ENCODE measurements at places on chromosomes 12 and 14. TPM values are rescaled to one million over a fixed set of nuclear protein-coding genes. Genes with fewer than 3 reads are reported as not detected.

The VPS29 gene
- polyA plus RNA-seq = 253 TPM

The FIGNL2 gene
- 0.76 TPM for polyA plus RNA-seq

The MIPOL1 gene
- polyA plus RNA-seq = 10.0 TPM

The C12orf54 gene
- not detected for polyA plus RNA-seq

The SLC48A1 gene
- 11.8 TPM for polyA plus RNA-seq

The IRAK4 gene
- polyA plus RNA-seq = 20.2 TPM

The CIDEB gene
- 105 TPM for polyA plus RNA-seq

The BCL7A gene
- polyA plus RNA-seq = 11.5 TPM

The TSPAN8 gene
- polyA plus RNA-seq = 595 TPM

The ADGRD1 gene
- 84.8 TPM for polyA plus RNA-seq

The FGF23 gene
- 6.5 TPM for polyA plus RNA-seq
